COR-L47 (cell line): ENCODE measurements at places on chromosomes 2 and 18.

GRCh38 chr2:176128982-176129796, at the start of gene HOXD8:
TSS of gene HOXD8 (plus strand) at chr2:176129705. CDS start at chr2:176130367, 662 bp downstream.
- DNase-seq: peak; percentile 64

DNA sequence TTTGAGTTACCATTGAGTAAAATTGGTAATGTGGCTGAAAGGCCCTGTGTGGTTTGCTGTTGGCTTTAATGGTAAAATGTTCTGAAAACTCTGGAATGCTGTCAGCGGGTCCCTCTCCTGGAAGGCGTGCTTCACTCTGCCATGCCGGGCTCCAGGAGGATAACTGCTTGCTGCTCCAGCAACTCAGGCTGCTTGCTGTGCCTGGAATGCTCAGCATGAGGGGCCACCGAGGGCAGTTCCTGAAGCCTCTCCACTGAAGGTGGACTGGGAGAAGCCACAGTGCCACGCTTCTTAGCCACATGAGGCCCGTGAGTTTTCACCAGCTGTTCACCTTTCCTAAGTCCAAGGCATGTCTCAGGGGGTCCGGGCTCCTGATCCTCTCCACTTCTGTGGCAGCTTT, 90.4 kb upstream of the FAM110C start:
- no peak for DNase-seq

DNA sequence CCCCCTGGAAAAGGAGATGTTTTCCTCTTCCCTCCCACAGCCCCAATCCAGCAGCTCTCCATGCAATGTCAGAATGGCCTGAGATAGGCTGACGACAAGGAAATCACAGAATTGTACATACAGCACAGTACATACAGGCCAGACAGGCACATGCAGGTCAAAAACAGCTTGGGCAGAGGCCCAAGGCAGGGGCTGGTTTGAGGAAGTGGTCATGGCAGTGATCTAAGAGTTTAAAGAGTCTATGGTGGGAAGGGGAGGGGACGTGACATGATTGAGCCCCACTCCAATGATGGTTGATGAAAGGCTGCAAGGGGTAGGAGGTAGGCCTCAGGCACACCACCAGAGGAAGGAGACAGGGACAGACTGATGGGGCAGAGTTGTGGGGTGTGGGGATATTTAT, 4.3 kb downstream of the DCTN1 start:
- DNase-seq: no peak

GRCh38 chr2:64213532-64214275, 69.5 kb upstream of the PELI1 start:
- no peak for DNase-seq

- DNase-seq: no peak
Measured at GRCh38 chr2:231388725-231389346, 6.7 kb upstream of the B3GNT7 start.

DNA sequence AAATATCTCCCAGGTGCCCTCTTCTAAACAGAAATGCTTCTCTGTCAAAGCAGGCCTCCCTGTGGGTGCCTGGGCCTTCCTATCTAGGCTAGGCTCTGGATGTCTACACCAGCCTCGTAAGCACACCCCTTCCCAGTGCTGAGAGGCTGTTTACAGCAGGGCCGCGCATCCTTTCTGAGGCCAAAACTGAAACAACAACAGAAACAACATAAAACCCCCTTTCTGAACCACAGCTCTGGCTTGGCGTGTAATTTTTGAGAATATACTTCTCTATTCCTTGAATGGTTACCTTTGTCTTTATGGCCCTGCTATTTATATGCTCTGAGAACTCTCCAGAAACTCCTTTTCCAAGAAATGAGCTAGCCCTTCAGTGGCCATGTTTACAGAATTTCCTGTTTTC, 118.4 kb downstream of the BCL2L11 start:
- DNase-seq: no peak

DNA sequence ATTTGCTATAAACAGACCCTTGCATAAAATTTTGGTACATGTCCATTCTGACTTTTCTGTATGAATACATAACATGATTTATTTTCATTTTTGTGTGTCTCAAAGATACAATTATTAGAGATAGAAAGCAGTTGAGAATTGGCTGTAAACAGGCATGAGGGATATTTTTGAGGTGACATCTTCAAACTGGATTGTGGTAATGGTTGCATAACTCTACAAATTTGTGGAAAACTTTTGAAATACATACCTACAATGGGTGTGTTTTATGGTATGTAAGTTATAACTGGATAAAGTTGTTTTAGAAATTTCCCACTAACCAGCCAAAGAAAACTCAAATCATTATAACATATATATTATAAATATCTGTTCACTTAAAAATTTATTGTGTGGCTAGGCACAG, 39.6 kb downstream of the GREB1L start:
- DNase-seq: no peak

GRCh38 chr2:36513661-36514060, 84.3 kb downstream of the FEZ2 start:
- no peak for DNase-seq

- no peak for DNase-seq
Measured at GRCh38 chr2:64978514-64979268, 10.5 kb upstream of the SLC1A4 start.

DNA sequence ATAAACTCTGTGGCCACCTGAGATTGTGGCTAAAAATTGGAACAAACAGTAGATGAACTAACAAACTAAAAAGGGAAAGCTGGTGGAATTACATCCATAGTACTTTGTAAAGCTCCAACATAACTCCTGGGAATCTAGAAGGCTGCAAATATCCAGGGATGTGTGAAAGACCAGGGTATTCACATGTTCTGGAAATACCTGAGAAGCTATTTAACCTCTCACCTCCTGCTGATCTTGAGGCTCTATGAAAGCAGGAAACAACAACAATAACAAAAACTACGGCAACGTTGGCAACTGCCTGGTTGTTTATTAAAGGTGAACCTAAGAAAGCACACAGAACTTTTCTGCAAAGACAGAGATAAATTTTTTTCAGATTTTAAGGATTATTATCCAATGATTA, 171.3 kb downstream of the CCDC178 start:
- DNase-seq: no peak

- no peak for DNase-seq
Measured at GRCh38 chr2:238853721-238854120, 5.8 kb downstream of the TWIST2 start.

DNA sequence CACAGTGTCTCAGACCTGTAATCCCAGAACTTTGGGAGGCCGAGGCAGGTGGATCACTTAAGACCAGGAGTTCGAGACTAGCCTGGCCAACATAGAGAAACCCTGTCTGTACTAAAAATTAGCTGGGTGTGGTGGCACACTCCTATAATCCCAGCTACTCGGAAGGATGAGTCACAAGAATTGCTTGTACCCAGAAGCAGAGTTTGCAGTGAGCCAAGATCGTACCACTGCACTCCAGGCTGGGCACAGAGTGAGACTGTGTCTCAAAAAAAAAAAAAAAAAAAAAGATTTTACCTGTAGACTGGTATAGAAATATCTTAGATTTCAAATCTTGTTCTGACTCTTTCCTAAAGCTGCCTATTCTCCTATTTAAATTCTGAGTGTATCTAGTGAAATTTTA, 7.2 kb upstream of the KLHL29 start:
- DNase-seq: no peak

- DNase-seq: peak; percentile 12
Measured at GRCh38 chr2:49271060-49271606, 116.8 kb upstream of the FSHR start.

DNA sequence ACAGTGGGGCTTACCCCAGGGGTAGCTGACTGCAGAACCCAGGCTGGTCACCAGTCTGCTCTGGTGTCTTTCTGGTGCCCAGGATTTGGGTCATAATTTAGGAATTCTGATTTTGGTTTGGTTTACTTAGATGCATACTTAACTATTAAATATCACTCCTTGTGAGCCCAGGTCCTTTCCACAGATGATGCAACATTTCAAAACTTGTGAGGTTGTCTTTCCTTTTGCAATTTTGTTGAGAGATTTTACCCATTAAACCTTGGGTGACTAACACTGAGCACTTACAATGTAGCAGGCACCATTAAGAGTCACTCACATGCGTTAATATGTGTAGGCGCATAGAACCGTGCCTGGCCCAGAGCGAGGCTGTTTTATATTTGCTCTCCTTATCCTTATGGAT, 61.8 kb upstream of the RPL31 start:
- no peak for DNase-seq

DNA sequence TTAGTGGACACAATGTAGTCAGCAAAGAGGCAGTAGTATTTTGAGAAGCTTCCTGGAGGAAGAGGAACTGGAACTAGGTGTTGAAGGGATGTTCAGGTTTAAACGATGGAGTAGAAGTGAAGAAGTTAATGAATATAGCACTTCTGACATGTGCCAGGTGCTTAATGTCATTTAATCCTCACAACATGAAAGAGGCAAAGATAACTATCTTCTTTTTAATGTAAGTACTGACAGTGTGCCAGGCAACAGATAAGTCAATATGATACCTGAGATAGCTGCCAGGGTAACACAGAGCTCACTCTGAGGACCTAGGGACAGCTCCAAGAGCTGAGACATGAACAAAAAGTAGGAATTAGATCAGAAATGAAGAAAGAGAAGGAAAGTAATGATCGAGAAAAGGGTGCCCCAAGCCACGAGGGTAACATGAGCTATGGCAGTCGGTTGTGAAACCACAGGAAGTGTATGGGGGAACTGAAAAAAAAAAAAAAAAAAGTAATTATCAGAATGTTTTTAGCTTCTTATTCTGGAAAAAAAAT, 140.7 kb downstream of the RNF144A start:
- DNase-seq: peak; percentile 39

DNA sequence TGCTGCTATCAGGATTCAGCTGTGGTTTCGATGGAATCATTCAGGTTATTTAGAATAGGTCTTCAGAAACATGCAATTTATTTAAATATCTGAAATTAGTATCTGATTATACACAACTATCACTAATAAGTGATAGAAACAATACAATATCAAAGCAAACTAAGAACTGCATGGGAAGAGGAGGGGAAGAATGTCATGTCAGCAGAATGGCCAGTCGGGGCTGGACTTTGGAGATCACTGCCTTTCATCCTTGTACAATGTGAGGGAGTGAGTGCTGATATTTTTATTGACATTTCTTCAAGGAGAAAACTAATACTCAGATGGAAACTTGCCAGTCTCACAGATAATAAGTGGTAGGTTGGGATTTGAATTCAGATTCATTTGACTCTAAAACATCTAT, 224.0 kb upstream of the LINC00305 start:
- no peak for DNase-seq

- no peak for DNase-seq
Measured at GRCh38 chr18:50465211-50466153, 90.6 kb downstream of the SKA1 start.
